Esophagus squamous epithelium (tissue), 5 donors: ENCODE measurements at places on chromosomes 4 and X.

DNA sequence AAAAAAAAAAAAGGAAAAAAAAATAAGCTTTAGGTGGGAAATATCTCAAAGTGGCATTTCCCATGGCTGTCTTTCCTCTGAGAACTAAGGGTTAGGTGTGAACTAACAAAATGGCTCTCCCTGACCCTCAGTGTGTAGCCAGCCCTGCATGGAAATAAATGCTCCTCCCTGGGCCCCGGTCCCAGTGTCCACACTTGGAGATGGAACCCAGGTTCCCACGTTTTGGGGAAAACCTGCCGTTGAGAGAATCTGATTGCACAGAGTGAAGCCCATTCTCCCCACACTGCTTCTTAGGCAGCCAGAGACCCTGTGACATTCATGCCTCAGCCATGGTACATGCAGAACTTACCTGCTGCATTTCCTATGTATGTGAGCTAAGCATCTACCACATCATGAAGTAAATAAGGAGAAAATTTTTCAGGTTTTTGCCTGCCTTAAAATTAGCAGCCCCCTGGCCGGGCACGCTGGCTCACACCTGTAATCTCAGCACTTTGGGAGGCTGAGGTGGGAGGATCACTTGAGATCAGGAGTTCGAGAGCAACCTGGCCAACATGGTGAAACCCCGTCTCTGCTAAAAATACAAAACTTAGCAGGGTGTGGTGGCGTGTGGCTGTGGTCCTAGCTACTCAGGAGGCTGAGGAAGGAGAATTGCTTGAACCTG is 34.5 kb downstream of the HTT-AS start:
- DNase-seq, result no peak
- no peaks in the 10 kb centered on the region for H3K27me3 ChIP-seq
- no peak overlapping the region for H3K4me3 ChIP-seq
- H3K27ac ChIP-seq, result no peak overlapping the region
- no peaks in the 10 kb centered on the region for H3K36me3 ChIP-seq

DNA sequence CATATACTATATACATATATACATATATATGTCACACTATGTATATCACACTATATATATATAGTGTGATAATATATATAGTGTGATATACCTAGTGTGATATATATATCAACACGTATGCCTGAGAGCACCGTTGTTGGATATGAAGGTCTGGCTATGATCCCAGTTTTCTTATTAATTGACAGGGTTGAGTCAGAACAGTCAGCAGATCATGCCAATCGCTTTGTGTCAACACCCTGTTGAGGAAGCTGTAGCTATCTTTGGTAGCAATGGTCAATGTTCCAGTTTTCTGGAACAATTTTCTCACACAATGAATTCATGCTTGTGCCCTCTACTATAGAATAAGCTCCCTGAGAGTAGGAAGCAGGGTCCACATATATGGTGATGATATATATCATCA is 496.0 kb upstream of the AGA start:
- DNase-seq, result no peak
- H3K27me3 ChIP-seq, result no peaks in the 10 kb centered on the region
- H3K27ac ChIP-seq, result no peak overlapping the region

DNA sequence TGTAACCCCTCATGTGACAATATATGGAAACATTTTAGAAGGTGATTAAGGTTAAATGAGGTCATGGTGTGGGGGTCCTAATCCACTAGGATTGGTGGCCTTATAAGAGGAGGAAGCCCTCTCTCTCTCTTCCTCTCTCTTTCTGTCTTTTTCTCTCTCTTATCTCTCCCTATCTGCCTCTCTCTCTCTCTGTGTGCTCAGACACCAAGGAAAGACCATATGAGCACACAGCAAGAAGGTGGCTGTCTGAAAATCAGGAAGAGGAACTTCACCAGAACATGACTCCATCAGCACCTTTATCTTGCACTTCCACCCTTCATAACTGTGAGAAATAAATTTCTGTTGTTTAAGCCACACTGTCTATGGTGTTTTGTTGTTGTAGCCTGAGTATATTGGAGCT is 1472.2 kb downstream of the PCDH7 start:
- H3K27ac ChIP-seq, result no peak overlapping the region
- H3K27me3 ChIP-seq, result no peaks in the 10 kb centered on the region
- no peak overlapping the region for H3K4me3 ChIP-seq
- no peaks in the 10 kb centered on the region for H3K4me1 ChIP-seq
- H3K36me3 ChIP-seq, result no peaks in the 10 kb centered on the region

DNA sequence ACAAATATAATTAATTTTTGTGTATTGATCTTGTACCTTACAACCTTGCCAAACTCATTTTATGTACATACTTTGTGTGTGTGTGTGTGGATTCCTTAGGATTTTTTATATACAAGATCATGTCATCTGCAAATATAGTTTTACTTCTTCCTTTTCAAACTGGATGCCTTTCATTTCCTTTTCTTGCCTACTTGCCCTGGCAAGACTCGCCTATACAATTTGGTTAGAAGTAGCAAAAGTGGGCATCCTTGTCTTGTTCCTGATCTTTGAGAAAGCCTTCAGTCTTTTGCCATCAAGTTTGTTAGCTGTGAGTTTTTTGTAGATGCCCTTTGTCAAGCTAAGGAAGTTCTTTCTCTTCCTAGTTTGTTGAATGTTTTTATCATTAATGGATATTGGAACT is 30.5 kb downstream of the RUFY3 start:
- H3K27ac ChIP-seq, result no peak overlapping the region
- no peak overlapping the region for H3K4me3 ChIP-seq
- DNase-seq, result no peak
- H3K36me3 ChIP-seq, result no peaks in the 10 kb centered on the region
- no peaks in the 10 kb centered on the region for H3K27me3 ChIP-seq
- peaks cover 10% of the 10 kb centered on the region for H3K4me1 ChIP-seq

GRCh38 chr4:113248320-113248719 is 198.9 kb downstream of the ANK2 start:
- H3K27ac ChIP-seq, result no peak overlapping the region
- no peak for DNase-seq
- no peaks in the 10 kb centered on the region for H3K4me1 ChIP-seq
- no peaks in the 10 kb centered on the region for H3K27me3 ChIP-seq
- no peak overlapping the region for H3K4me3 ChIP-seq
